Lower lobe of right lung (tissue), 2 donors: ENCODE measurements at places on chromosomes 13 and 19. TPM values are rescaled to one million over a fixed set of nuclear protein-coding genes. Genes with fewer than 3 reads are reported as not detected.
A peak's percentile ranks its signal among the peaks of the same experiment; 100 is the strongest.

The RNF225 gene
- not detected for total RNA-seq

- DNase-seq = no peak
Measured at GRCh38 chr13:23754506-23754905, 134.7 kb downstream of the MIPEP start.

DNA sequence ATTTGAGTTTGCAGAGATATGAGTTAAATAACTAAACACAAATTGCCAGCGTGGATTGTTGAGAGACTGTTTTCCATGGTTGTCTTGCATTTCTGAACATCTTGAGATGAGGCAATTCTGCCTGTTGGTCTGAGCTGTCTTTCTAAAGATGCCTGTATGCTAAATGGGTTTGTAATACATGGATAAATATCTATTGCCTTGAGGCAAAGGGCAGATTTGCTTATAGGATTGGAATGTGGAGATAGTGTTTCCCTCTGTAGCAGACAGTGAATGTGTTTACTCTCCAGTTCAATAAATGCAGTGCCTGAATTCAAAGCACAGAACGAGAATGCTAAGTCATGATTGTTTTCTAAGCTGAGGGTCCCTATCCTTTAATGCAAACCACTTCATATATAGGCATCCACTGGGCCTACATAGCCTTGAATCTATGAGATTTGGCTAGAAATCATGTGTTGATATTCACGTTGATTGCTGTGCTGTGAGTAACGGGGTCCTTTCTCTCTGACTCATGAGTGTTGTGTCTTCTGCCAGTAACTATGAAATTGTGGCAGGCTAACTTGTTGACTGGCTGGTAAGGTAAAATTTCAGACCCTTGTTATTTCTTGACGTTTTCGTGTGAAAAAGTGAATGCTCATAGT, 2554.8 kb downstream of the PCDH9 start:
- DNase-seq = no peak

GRCh38 chr19:38506723-38507550, 73.4 kb downstream of the RYR1 start:
- peak; percentile 90 for DNase-seq

DNA sequence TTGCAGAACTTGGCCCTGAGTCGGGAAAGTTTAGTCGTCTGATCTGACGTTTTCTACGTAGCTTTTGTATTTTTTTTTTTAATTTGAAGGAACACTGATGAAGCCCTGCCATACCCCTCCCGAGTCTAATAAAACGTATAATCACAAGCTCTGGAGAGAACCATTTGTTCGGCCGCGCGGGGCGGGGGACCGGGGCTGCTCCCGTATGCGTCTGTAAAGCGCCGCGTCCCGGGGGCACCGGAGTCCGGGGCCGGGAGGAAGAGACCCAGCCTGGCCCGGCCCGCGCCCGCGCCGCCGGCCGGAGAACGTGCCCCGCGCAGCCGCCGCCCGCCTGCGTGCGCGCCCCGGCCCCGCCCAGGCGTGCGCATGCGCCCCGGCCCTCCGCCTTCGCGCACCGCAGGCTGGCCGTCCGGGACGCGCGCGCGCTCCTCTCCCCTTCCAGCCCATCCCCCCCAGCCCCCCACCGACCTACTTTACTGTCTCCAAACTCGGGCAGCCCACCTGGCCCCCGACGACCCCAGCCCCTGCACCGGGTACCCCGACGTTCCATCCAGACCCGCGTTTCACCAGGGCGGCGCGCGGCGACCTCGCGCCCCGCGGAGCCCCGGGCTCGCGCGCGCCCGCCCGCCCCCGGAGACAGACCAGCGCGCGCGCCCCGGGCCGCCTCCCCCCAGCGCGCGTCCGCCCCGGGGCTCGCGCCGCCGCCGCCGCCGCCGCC, 785 bp upstream of the USF2 start:
- peak; percentile 88 for DNase-seq
